ENCODE measurements at places on chromosomes 1 and 21. TPM values are rescaled to one million over a fixed set of nuclear protein-coding genes. Genes with fewer than 3 reads are reported as not detected.

Gene ADCY10
- 0.41 TPM for total RNA-seq

Gene CAMTA1
- total RNA-seq: 32.6 TPM

GRCh38 chr1:27451343-27451742 is 38.6 kb downstream of the WASF2 start:
- no peak for DNase-seq

Gene C1orf141
- not detected for total RNA-seq

- DNase-seq: no peak
Measured at GRCh38 chr1:185795181-185795580, 61.0 kb downstream of the HMCN1 start.

GRCh38 chr1:17086751-17087150 is 32.5 kb downstream of the PADI2 start:
- no peak for DNase-seq

Gene H3-3A
- 440 TPM for total RNA-seq

DNA sequence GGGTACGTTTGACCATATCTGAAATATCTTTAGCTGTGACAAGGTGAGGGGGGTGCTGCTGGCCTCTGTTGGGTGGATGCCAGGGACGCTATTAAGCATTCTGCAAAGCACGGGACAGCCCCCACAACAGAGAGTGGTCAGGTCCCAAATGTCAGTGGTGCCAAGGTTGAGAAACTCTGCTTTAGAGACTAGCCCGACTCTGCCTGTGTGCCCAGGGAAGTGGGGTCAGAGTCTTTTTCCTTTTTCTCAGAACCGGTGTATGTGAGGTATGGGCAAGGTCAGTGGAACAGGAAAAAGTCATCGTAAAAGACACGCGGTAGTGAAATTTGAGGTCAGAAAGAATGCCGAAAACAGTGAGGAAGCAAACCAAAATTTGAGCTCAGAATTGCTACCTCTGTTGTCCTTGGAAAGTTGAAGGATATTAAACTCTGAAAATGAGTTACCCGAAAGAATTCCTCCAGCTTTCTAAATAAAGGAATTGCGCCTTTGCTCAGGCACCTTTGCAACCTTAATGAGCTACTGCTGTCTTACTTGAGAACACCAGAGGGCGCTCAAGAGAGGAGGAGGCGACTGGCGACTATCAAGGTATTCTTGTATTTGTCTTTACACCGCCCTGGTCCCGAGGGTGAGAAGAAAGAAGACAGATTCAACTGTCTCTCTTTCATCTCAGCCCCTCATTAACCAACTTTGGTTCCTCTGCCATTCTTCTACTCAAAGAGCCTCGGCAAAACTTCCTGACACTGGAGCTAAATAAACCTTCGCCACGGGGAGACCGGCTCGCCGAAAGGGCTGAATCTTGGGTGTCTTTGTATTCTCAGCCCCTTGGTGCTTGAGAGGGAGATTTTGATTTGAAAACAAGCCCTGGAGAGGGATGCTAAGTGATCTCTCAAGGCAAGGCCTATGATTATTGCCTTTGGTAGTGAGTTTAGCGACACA is 85.4 kb upstream of the OLIG2 start:
- peak; percentile 13 for DNase-seq

- no peak for DNase-seq
Measured at GRCh38 chr1:231160895-231161666, 777 bp upstream of the TRIM67 start.

Gene BNIPL
- 3.8 TPM for total RNA-seq

Gene PLEKHN1
- total RNA-seq: 0.60 TPM

DNA sequence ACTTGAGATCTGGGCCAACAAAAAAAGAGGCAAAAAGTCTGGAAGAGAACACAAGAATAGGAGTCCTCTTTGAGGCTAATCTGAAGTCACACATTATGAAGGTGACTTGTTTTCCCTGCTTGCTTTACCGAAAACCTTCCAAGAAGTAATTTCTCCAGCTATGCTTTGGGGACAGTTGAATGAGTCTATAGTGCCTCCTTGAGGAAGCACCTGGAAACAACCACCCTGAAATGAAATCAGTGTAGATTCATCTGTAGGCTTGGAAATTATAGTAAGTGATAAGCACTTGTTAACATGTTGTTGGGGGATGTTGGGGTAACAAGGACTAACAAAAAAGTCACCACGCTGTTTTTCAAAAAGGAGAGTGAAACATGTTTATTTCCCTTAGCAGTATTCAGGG is 23.4 kb upstream of the RPTN start:
- no peak for DNase-seq

GRCh38 chr1:248739572-248740205 is 15.9 kb downstream of the LYPD8 start:
- DNase-seq: no peak

- no peak for DNase-seq
Measured at GRCh38 chr1:86016076-86016759, 140.4 kb downstream of the COL24A1 start.

Gene FMO1
- total RNA-seq: not detected

DNA sequence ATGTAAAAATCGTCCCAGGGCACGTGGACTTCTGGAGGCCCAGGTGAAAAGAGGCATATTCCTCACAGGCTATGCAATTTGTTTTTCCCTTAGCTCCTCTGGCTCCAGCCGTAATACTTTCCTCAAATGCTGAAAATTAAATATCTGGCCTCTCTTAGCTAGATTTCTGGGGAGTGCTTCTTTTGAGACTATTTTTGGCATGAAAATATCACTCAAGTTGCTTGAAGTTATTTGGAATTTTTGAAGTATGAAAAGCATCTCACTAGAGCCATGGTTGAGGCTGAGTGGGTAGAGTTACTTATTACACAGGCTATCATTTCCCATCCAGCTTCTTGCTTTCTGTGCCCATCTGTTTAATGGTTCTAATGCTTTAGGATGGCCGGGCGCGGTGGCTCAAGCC is 59.7 kb downstream of the MYOM3 start:
- no peak for DNase-seq

DNA sequence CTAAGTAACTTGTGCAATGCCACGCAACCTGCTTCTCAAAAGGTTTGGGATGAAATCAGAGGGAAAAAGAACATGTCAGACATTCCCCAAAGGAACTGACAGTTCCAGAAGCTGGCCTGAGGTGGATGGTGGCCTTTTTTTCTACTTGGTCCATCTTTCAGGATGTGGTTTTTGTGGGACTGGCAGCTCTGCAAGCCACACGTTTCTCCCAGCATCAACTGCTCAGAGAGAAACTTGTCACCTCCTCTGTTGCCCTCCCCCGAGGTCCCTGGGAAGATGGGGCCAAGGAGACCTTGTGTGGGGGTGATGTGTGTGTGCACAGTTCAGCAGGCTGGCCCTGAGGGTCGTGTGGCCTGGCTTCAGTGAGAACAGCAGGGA is 2.5 kb upstream of the DHRS3 start:
- no peak for DNase-seq

DNA sequence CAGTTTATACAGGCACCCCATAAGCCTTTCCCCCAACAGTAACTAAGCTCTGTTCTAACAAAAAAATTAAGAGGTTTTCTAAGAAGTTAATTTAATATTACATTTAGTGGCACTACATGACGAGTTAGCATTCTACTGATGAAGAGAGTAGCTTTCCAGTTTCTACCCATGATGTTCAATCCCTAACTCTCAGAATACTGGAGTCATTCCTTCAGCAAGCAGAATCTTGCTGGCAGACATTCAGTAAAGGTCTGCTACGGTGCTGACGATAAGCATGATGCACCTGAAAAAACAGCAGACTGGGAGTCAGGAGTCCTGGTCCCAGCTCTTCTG is 24.5 kb downstream of the SRSF4 start:
- no peak for DNase-seq

All from naive thymus-derived CD8-positive, alpha-beta T cell (primary cell).